Endothelial cell of umbilical vein (primary cell): ENCODE measurements at places on chromosomes 5 and 9. TPM values are rescaled to one million over a fixed set of nuclear protein-coding genes. Genes with fewer than 3 reads are reported as not detected.

The RICTOR gene
- 38.0 and 39.5 TPM in 2 replicates for total RNA-seq

The C9 gene
- 0.44 TPM in 1 of 2 replicates, not detected in the other for total RNA-seq

The TAF11L10 gene
- total RNA-seq, result not detected in 2 replicates

The PCDHA1 gene
- total RNA-seq, result not detected in 2 replicates

The PRDM9 gene
- total RNA-seq, result not detected in 2 replicates

The IL6ST gene
- total RNA-seq, result 345 and 361 TPM in 2 replicates

The TRPM3 gene
- total RNA-seq, result 0.02 and 0.33 TPM in 2 replicates

The RXFP3 gene
- not detected in 2 replicates for total RNA-seq

The INSYN2B gene
- total RNA-seq, result 8.2 and 9.9 TPM in 2 replicates
